Activated naive CD4-positive, alpha-beta T cell treated with anti-CD3 and anti-CD28 coated beads, Interleukin-2, amount 50 U/mL, for 72 hours (primary cell): ENCODE measurements at places on chromosomes 2 and 18. TPM values are rescaled to one million over a fixed set of nuclear protein-coding genes. Genes with fewer than 3 reads are reported as not detected.

Gene RGPD3
- not detected for total RNA-seq

Gene KCNK3
- total RNA-seq = not detected

Gene NTSR2
- not detected for total RNA-seq

Gene ACP1
- total RNA-seq = 129 TPM

Gene POMC
- total RNA-seq = 7.8 TPM

Gene YIPF4
- 35.0 TPM for total RNA-seq

Gene XDH
- total RNA-seq = not detected

Gene ZC3H8
- 23.7 TPM for total RNA-seq

Gene CD8B
- total RNA-seq = 1.3 TPM

Gene DAW1
- not detected for total RNA-seq

Gene BABAM2
- total RNA-seq = 59.8 TPM

Gene CHRNA1
- not detected for total RNA-seq
